Ovary (tissue), 10 donors: ENCODE measurements at places on chromosomes 3 and 15. TPM values are rescaled to one million over a fixed set of nuclear protein-coding genes. Genes with fewer than 3 reads are reported as not detected.
A peak's percentile ranks its signal among the peaks of the same experiment; 100 is the strongest.

The ITPKA gene
- total RNA-seq = 0.59 TPM

DNA sequence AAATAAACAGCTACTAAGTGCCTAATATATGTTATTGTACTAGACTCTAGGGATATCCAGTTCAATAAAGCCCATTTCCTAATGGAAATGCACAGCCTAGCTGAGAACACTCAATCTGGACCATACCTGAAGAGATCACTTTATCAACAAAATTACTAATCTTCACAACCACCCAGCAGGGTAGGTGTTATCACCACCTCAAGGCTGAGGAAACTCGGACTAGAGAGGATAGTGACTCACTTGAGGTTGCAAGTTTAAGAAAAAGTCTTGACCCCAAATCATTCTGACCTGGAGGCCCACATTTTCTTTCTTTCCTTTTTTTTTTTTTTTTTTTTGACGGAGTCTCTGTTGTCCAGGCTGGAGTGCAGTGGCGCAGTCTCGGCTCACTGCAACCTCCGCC is 3.1 kb upstream of the FMN1 start:
- H3K27ac ChIP-seq = no peak overlapping the region
- peaks cover 3% of the 10 kb centered on the region for H3K4me1 ChIP-seq
- no peak for DNase-seq
- no peaks in the 10 kb centered on the region for H3K27me3 ChIP-seq
- H3K36me3 ChIP-seq = no peaks in the 10 kb centered on the region

- H3K36me3 ChIP-seq = no peaks in the 10 kb centered on the region
- no peak for DNase-seq
- H3K27me3 ChIP-seq = no peaks in the 10 kb centered on the region
- H3K4me1 ChIP-seq = peaks cover 34% of the 10 kb centered on the region
Observed at GRCh38 chr3:123096126-123096525, 29.3 kb downstream of the PDIA5 start.

DNA sequence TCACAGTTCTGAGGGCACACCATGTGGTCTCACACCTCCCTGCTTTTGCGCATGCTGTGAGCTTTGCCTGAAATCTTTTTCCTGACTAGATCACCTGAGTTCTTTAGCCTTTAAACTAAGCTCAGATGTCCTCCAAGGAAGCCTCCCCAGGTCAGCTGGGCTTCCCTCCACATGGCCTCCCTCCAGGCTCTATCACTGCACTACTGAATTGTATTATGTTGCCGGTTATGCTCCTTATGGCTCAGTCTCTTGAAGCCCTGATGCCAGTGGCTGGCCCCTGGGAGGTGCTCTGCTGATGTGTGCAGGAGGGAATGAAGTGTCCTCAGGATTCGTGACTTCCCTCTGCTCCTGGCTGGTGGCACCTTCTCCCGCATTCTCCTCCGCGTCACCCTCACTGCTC is 93.3 kb upstream of the BLM start:
- no peak for DNase-seq
- no peaks in the 10 kb centered on the region for H3K27me3 ChIP-seq
- no peaks in the 10 kb centered on the region for H3K36me3 ChIP-seq
- H3K4me1 ChIP-seq = no peaks in the 10 kb centered on the region

DNA sequence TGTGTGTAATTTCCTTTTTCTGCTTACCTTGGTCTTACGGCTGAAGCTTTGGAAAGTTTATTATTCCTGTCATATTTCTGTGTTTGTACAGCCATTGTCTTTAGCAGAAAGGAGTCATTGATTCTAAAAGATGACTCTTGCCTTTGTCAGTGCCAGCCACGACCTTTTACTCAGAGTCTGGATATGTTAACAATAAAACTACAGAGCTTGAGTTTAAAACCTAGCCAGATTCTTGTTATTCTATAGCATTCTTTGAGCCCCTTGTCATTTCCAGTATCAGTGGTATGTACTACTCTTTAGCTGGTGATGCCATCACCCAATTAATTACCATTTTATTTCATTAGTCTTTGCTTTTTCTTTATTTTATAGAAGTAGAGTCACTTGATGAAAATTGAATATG is 142.4 kb downstream of the TCF12 start:
- H3K4me1 ChIP-seq = peaks cover 10% of the 10 kb centered on the region
- no peak for DNase-seq
- no peak overlapping the region for H3K4me3 ChIP-seq
- no peak overlapping the region for H3K27ac ChIP-seq
- no peaks in the 10 kb centered on the region for H3K27me3 ChIP-seq

GRCh38 chr3:39144748-39145380 is 8.5 kb downstream of the CSRNP1 start:
- H3K27me3 ChIP-seq = no peaks in the 10 kb centered on the region
- no peak for DNase-seq
- H3K36me3 ChIP-seq = no peaks in the 10 kb centered on the region
- peaks cover 41% of the 10 kb centered on the region for H3K4me1 ChIP-seq

DNA sequence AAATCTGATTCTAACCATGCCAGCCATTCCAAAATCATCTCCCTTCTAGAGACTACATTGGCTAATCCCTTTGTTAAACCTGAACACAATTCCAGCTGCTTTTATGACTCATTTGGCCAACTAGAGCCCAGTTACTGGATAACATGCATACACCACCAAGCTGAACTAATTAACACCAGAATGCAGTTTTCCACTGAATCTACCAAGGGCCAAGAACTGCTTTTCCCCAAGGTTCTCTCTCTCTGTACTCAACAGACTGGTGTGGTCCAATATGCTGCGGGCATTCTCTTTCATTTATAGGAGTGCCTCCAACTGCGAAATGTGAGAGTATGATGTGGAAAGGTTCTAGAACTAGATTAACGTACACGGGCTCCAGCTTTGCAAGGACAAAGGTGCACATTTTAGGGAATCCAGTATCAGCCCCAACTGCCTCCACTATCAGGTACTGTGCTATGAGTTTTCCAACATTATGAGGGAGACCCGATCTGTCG is 1.5 kb downstream of the CHSY1 start:
- no peak for DNase-seq
- peak overlapping the region; percentile 57 for H3K27ac ChIP-seq
- peak overlapping the region; percentile 69 for H3K4me3 ChIP-seq
- H3K36me3 ChIP-seq = no peaks in the 10 kb centered on the region
- no peaks in the 10 kb centered on the region for H3K27me3 ChIP-seq

DNA sequence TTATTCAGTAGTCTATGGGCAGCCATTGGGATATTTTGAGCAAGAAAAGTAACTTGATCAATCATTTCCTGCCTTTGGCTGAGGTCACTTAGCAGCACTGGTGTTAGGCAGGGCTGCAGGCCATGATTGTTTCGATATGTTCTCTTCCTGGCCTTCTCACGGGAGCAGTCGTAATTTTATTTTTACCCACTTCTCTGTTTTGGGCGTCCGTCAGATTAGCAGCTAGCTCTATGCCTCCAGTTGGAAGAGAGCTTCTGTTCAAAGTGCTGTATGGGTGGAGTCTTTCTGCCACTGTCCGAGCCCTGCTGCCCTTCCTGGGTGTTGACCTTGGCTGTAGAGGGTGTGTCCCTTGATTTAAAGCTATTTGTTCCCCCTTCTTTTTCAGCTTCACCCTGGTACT is 123.4 kb upstream of the ROPN1 start:
- no peak overlapping the region for H3K4me3 ChIP-seq
- H3K27me3 ChIP-seq = no peaks in the 10 kb centered on the region
- no peak for DNase-seq

GRCh38 chr15:76233921-76234320 is 77.3 kb downstream of the ETFA start:
- no peak overlapping the region for H3K4me3 ChIP-seq
- no peaks in the 10 kb centered on the region for H3K36me3 ChIP-seq
- H3K27me3 ChIP-seq = no peaks in the 10 kb centered on the region
- no peaks in the 10 kb centered on the region for H3K4me1 ChIP-seq
- no peak for DNase-seq
